Fibroblast of villous mesenchyme (primary cell): ENCODE measurements at places on chromosomes 4 and X. TPM values are rescaled to one million over a fixed set of nuclear protein-coding genes. Genes with fewer than 3 reads are reported as not detected.

DNA sequence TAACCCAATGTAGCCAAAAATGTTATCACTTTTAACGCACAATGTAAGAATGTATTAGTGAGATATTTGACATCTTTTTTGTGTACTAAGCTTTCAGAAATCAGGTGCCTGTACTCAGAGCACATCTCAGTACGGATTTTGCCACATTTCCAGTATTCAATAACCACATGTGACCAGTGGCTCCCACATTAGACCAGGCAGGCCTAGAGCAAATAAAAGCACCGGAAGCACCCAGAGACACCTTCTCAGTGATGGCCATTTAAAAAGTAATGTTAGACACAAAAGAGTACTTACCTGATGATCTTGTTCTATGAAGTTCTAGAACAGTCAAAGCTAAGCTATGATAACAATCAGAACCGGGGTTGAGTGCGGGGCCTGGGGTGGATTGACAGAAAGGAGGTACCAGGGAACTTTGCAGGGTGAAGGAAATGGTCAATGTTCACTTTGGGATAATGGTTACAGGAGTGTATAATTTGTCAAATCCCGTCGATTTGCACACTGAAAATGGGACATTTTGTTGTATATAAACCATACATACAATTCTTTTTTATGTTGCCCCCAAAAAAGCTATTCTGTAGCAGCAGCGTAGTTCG lies 1.2 kb downstream of the CTPS2 start:
- no peak for DNase-seq

DNA sequence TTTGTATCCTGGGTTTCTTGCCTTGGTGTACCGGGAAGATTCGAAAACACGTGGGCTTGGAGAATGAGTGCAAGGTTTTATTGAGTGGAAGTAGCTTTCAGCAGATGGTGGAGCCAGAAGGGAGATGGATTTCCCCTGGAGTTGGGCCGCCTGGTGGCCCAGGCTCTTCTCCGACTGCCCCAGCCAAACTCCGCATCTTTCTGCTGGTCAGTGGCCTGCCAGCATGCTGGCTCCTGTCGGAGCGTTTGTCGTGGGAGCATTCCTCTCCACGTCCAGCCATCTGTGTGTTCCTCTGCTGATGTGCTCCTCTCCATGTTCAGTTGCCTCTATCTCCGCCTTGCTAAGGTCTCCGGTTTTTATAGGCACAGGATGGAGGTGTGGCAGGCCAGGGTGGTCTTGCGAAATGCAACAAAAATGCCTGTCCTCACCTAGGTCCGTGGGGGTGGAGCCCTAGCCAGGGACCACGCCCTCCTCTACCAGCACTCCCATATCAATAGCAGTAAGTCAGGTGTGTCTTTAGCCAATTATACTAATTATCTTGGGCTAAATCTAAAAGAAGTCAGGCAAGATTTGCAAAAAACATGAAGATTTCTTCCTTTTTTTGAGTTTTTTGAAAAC lies 745.8 kb upstream of the AMOT start:
- no peak for DNase-seq

DNA sequence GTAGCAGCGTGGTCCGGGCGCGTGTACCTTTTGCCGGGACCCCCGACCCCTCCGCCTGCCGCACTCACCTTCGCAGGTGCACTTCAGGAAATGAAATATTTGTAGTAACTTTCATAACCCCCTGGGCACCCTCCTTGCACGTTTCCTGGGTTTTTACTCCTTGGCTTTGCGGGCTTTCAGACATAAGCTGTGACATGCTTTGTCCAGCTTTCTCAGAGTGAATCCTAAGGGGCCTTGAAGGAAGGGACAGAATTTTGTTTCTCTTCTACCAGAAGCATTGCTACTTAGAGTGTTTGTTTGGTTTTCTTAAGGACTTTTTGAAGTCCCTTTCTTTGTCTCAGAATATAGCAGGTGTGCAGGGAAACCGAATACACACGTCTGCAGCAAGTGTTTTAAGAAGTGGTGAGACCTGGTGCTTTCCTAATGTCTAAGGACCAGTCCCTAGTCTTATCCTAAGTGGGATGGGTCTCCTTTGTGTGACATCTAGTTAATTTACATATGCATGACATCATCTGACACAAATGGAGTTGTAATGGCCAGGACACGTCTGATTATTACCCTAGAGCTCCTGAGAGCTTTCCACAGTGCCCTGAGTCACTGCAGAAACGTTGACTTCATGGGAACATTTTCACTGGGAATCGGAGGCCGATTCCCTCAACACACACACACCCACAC lies 1.3 kb downstream of the FAM149A start:
- no peak for DNase-seq

DNA sequence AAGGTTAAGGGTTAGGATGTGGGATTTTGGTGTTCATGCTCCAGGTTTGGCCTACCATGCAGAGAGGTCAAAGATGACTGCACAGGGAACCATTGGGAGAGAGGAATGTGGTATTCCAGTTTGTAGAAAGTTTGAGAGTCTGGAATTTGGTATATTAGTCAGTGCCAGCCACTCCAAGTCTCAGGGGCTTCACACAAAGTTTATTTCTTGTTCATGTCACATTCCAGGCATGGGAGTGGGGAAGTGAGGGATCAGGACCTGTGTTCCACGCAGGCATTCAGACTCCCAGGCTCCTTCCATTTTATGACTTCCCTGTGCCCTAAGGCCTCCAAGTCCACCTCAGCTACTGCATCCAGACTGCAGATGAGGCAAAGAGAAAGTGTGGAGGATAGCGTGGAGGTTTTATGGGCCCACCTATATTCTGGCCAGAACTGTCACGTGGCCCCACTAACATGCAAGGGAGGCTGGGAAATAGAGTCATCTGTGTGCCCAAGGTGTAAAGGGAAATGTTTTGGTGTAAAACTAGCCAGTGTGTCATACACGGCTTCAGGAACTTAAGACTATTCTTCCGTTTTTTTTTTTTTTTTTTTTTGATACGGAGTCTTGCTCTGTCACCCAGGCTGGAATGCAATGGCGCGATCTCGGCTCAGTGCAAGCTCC lies 140.6 kb upstream of the SCML1 start:
- no peak for DNase-seq

DNA sequence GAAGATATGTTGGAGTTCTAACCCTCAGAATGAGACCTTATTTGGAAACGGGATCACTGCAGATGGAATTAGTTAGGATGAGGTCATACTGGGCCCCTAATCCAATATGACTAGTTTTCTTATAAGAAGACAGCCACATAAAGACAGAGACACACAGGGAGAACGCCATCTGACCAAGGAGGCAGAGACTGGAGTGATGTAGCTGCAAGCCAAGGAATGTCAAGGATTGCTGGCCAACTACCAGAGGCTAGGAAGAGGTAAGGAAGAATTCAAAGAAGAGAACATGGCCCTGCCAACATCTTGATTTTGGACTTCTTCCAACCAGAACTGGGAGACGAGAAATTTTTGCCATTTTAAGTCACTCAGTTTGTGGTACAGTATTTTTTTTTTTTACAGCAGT lies 152.8 kb upstream of the DIPK2B start:
- no peak for DNase-seq

DNA sequence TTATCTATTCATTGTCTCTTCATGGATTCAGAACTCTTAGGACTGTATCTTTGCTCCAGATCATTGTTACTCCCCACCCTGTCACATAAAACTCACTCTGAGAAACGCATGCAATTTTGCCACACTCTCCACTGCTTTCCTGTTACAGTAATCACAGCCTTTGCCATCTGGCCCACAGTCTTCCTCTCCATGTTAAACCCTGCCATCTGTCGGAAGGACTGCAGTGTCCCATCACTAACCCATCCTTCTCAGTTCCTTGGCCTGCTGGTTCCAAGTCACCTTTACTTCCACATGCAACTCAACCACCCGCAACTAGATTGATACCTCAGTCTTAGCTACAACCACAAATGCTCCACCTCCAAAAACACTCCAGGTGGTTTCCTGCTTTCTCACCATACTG lies 308.7 kb upstream of the FAM241A start:
- DNase-seq, result no peak

DNA sequence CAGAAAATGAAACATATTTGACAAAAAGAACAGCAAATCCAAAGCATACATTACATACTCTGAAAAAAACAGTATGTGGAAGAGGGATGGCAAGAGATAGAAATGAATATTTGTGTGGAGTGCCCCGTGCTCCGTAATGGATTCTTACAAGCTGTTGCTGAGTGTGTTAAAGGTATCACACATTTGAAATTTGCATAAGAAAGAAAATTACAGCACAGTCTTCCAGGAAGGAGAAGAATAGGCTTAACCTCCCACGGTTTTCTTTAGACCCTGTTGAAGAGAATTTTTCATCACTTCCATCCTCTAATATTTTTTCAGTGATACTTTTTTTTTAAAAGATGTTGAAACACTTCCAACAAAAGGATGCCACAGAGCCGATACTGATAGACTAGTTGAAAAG lies 1489.4 kb downstream of the RAPGEF2 start:
- no peak for DNase-seq

- peak; percentile 34 for DNase-seq
Measured at GRCh38 chrX:10884246-10884645, 226.9 kb upstream of the HCCS start.

DNA sequence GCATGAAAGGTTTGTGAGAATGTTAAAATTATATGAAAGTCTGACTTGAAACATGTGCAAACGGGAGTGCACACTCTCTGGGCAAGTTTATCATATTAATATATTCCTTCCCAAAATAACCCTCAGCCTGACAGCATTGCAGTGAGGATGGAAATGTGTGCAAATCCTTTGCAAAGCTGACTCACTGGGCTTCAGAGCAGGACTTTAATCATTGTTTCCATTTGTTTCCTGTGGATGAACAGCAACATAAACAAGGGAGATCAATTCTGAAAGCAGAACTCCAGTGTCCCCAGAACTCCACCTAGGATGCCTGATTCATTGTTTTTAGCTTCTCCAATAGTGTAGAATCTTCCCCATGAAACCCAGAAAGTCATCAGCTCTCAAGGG lies 32.9 kb downstream of the SLC2A9 start:
- no peak for DNase-seq

- no peak for DNase-seq
Measured at GRCh38 chr4:174357321-174357720, 73.6 kb downstream of the CEP44 start.

DNA sequence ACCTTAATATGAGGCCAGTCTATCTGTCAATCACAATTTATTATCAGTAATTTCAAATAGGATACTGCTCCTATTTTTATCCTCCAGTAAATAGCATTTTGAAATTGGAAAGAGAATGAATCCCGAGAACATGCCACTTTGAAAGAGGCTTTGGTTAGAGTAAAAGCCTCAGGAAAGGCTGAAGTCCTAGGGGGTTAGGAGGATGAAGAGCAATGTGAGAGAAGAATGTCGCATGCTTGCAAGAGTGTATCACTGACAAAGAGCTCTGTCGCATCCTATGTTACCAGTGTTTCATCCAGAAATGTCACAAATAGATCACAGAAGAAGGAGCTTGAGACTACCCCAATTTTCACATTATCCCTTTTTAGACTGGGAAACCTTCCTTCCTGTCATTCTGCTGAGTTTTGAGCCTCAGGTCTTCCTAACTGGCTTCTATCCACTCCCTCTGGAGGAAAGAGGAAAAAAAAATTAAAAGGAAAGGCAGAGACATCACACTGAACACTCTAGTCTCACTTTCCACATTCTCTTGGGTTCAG lies 39.8 kb downstream of the GPM6A start:
- DNase-seq, result no peak

- no peak for DNase-seq
Measured at GRCh38 chr4:188031751-188032150, 36.2 kb downstream of the ZFP42 start.

- DNase-seq, result peak; percentile 55
Measured at GRCh38 chr4:153643406-153644383, 40.4 kb upstream of the TLR2 start.

DNA sequence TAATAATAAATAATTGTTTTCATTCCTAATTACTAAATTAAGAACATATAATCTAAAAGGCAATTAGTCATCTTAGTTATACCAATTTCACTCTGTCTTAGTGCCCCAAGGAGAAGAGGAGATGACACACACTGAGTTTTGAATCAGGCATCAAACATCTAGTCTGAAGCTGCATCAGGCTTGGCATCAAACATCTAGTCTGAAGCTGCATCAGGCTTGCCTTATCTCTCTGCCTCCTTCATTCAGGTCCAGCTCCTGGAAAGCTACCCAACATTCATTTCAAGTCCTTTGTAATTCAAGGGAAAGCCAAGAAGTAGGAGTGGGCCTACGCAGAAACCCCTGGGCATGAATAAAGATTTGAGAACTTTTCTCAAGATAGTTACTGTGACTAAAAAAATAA lies 62.2 kb downstream of the SH3RF1 start:
- no peak for DNase-seq

DNA sequence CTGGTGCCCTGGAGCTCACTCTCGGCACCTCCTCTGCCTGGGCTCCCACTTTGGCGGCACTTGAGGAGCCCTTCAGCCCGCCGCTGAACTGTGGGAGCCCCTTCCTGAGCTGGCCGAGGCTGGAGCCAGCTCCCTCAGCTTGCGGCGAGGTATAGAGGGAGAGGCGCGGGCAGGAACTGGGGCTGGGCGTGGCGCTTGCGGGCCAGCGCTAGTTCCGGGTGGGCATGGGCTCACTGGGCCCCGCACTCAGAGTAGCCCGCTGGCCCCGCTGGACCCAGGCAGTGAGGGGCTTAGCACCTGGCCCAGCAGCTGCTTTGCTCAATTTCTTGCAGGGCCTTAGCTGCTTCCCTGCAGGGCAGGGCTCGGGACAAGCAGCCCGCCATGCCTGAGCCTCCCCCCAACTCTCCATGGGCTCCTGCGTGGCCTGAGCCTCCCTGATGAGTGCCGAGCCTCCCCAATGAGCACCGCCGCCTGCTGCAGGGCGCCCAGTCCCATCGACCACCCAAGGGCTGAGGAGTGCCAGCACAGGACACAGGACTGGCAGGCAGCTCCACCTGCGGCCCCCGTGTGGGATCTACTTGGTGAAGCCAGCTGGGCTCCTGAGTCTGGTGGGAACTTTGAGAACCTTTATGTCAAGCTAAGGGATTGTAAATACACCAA lies 26.7 kb upstream of the FAM90A26 start:
- no peak for DNase-seq

DNA sequence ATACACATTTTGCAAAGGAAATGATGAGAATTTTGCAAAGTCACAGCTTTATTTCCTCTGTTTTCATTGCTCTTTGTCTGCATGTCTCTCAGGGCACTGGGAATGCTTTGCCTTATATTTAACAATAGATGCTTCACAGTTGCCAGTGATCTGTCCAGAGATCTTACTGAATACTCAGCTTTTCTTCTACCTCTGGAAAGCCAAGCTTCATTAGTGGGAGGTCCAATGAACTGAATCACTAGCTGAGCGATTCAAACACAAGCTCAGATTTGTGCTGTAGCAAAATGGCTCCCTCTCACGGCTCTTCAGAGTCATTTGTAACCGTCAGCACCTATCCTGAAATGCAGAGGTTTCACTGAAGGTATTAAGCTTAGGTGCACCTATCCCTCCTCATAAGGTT lies 138.9 kb downstream of the DCLK2 start:
- DNase-seq, result peak; percentile 65

SPANXA2 gene
- not detected in 2 replicates for total RNA-seq

TCEAL3 gene
- total RNA-seq, result 10.6 and 19.4 TPM in 2 replicates

AGTR2 gene
- total RNA-seq, result not detected in 2 replicates

WNK3 gene
- 0.64 and 1.7 TPM in 2 replicates for total RNA-seq

CSAG2 gene
- not detected in 2 replicates for total RNA-seq

SLC2A9 gene
- 0.43 and 0.97 TPM in 2 replicates for total RNA-seq

REELD1 gene
- total RNA-seq, result not detected in 2 replicates

CBR4 gene
- total RNA-seq, result 14.8 and 23.3 TPM in 2 replicates

MID1IP1 gene
- total RNA-seq, result 52.7 and 66.7 TPM in 2 replicates

HEPH gene
- 1.3 and 4.8 TPM in 2 replicates for total RNA-seq
